ENCODE measurements at places on chromosomes 2 and 18. TPM values are rescaled to one million over a fixed set of nuclear protein-coding genes. Genes with fewer than 3 reads are reported as not detected.
A peak's percentile ranks its signal among the peaks of the same experiment; 100 is the strongest.

GRCh38 chr2:99512181-99512591 is 22.4 kb upstream of the REV1 start:
- no peak for DNase-seq

SMCHD1 gene
- total RNA-seq, result 162 TPM

MSH2 gene
- 39.0 TPM for total RNA-seq

TCF23 gene
- not detected for total RNA-seq

UGT1A9 gene
- total RNA-seq, result not detected

GRCh38 chr2:68203587-68203986 is 45.9 kb downstream of the PNO1 start:
- no peak for DNase-seq

DNA sequence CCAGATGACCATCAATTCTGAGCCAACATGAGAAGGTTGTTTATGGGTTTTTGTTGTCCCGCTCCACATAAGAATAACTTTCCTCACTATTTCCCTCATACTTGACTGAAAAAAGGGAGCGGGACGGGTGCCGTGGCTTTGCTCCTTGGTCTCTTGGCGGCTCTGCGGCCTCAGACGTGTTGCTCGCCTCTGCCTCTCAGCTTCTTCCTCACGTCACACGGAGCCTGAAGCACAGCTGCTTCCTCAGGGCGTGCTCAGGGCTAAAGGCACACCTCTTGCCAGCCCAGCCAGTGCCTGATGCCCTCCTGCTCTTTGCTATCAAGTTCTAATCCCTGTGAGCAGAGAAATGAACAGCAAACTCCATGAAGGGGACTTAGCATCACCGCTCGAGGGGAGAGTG is 17.9 kb upstream of the ID2 start:
- DNase-seq, result no peak

DNA sequence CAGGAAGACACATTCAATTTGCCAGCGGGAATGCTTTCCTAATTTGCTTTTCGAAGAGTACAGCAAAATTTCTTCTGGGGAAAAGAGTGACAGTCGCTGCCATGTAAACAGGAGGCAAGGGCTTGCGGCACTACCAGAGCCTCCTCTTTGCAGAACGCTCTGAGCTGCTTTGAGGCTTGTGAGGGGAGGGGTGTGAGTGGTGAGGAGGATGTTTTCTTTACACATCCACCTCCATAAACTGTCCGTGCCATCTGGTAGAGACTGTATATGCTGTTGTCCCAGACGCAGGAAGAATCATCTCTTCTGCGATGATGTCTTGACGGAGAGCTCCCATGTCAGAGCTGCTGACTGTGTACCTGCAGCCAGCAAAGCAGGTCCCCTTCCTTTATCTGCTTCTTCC is 138.0 kb downstream of the SOCS6 start:
- DNase-seq, result no peak

C2orf92 gene
- 9.8 TPM for total RNA-seq

CD207 gene
- total RNA-seq, result not detected

DNA sequence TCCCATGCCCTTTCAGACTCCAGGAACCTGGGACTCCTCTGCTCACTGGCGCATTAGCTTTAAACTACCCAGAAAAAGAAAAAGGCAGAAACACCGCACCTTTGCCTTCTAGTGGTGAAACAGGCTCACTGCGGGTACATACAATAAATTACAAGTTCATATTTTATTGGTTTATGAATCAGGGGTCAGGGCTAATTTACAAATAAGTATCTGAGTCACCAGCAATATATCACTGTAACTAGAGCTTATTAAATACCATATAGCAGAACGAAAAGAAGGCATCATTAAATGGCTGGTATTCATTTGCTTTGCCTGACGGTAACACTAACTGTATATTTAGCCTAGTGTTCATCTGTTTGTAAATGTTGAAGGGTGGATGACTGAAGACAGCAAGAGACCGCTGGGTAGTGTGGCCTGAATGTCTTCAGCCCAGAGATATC is 26.9 kb upstream of the DTNB start:
- DNase-seq, result peak; percentile 26

Measured in activated CD4-positive, alpha-beta memory T cell treated with anti-CD3 and anti-CD28 coated beads, Interleukin-2, amount 10 ng/mL, durations not matched to agents 7 days and 5 days (primary cell).